Stimulated activated CD8-positive, alpha-beta memory T cell treated with anti-CD3 and anti-CD28 coated beads, Interleukin-7, amount 100 ng/mL, for 1 hour (primary cell): ENCODE measurements at places on chromosomes 1 and 21.

GRCh38 chr1:66489151-66489550, 44.8 kb upstream of the SGIP1 start:
- no peak for DNase-seq

DNA sequence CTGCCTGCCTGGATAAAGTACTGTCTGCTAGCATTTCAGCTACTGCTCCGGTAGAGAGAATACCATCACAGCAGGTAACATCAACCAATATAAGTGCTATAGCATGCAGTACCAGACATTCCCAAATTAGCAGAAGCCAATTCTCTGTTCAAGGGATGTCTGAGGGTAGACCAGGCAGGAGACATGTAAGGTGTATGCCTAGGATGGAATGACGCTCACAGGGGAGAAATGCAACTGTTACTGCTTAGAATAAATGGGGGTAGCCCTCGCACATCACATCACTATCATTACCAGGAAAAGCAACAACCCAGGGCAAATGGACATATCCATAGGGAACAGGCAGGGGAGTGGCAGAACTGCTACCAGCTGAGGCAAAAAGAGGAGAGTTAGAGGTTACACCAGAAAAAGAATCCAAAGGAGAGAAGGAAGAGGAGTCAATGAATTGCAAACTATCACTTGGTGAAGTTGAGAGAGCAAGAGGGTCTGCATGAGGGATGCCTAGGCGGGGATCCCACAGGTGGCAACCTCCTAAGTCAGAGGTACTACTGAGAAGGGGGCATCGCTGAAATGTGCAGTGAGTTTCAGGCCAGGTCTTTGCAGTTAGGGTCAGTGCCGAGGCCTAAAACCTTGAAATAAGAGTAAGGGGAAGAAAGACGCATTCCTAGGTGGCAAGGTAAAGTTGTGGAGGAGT, 1.1 kb downstream of the UBE2Q1 start:
- no peak for DNase-seq

DNA sequence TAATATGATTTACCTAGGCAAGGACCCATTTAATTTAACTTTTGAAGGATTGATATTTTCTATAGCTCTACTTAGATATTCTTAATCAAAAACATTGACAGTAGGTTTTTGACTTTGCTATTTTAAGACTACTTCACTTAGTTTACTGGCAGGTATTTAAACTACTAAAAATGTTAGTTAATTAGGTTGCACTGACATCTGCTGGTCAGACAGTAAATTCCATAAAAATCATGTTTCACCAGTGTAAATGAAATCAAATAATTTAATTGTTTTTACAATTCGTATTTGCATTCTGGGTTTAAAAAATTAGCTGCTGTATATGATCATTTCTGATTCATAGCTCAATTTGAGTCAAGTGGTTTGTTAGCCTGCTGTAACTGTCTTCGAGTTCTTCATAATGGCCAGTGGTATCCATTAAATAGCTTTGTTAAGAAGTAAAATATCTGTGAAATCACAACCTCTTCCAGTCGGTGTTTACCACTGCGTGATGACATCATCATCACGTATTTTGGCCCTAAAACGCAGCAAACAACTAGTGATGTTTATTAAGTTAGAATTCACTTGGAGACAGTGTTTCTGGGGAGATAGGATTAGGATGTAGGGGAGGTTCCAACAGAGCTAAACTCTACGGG, 26.2 kb downstream of the EXTL2 start:
- DNase-seq: no peak

DNA sequence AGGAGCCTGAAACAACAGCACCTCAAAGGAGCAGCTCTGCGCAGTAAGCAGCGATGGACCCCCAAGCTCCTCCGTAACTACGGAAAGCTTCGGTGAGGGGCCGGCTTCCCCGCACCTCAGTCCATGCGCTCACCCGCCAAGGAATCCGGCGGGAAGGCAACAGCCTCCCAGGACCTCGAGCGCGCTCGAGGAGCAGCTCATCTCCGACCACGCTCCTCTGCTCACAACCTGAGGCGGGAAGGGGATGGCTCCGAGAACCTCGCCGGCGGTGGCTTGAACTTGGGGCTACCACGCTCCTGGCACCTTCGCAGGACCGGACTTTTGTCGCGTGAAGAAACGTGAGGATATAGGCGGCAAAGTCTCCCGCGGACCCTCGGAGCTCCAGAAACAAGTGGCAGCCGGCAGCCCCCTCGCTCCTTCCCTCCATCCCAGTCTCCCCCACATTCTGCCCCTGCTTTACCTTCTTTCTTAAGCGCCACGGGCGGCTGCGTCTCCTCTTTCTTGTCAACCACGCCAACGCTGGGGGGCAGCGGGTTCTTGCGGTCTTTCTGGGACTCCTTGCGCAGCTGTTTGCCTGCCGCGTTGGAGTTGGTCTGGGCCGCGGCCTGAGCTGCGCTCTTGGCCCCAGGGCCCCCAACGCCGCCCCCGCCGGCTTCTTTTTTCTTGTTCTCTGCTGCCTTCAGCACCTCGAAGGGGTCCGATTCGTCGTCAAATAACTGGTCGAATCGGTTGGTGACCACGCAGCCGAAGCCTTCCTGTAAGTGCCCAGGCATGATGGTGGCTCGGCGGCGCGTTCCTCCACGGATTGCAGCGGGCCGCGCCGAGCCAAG, 459 bp downstream of the SERBP1 start:
- DNase-seq: no peak

GRCh38 chr1:82059959-82060358, 259.2 kb downstream of the ADGRL2 start:
- DNase-seq: no peak

GRCh38 chr1:239053279-239053678, 333.1 kb upstream of the CHRM3 start:
- no peak for DNase-seq

DNA sequence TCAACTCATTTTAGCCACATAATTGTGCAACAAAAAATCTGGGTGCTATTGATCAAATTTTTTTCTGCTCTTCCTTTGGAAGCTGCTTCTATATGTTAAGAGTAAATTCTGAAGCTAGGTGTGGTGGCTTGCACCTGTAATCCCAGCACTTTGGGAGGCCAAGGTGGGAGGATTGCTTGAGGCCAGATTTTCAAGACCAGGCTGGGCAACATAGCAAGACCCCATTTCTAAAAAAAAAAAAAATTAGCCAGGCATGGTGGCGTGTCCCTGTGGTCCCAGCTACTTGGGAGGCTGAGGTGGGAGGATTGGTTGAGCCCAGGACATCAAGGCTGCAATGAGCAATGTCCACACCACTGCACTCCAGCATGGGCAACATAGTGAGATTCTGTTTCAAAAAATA, 24.3 kb upstream of the RSBN1 start:
- no peak for DNase-seq

- no peak for DNase-seq
Observed at GRCh38 chr1:231122143-231122542, 39.7 kb upstream of the TRIM67 start.

DNA sequence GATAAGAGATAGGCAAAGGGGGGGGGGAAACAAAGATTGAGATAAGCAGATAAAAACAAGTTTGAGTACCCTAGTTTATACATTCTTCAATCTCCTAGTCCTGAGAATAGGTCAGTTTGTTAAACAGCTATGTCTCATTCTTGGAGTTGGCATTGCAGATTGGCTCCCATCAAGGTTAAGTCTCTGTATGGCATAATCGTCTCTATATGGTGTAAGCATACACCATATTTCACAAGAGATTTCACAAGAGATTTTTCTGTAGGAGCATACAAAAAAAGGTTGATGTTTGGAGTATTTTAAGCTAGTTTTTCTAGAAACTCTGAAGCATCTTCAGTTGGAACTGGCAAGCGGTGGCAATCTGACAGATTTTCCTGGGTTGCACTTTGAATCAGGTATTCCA, 35.8 kb downstream of the NCAM2 start:
- no peak for DNase-seq

GRCh38 chr21:38081708-38082107, 165.5 kb upstream of the KCNJ6 start:
- no peak for DNase-seq

DNA sequence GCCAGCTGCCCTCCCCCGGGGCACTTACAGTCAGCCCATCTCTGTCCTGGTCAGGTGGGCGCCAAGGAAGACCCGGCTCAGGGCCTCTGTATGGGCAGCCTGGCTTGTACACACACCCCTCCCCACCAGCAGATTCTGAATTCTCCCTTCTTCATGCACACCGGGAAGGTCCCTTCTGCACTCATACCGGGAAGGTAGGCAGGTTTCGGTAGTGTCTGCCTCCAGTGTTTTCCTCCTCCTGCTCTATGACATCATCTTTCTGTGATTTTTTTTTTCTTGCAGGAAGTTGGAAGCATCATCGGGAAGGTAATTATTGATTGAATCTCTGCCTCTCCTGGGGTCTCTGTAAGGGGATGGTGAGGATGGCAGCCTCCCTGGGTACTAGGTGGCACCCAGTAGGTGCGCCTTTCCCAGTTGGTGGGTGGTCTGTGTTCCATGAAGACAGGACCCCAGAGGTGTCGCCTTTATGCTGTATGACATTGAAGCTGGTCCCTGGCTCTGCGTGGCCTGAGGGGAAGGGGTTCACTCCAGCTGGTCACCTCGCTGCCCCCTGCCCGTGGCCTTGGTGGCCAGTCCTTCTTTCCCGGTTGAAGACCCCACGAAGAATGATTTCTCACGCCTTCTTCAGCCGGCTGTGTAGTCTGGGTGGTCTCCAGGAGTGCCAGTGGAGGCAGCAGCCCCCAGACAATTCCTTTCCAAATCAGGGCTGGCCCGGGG, 82.1 kb upstream of the COL6A1 start:
- DNase-seq: no peak

DNA sequence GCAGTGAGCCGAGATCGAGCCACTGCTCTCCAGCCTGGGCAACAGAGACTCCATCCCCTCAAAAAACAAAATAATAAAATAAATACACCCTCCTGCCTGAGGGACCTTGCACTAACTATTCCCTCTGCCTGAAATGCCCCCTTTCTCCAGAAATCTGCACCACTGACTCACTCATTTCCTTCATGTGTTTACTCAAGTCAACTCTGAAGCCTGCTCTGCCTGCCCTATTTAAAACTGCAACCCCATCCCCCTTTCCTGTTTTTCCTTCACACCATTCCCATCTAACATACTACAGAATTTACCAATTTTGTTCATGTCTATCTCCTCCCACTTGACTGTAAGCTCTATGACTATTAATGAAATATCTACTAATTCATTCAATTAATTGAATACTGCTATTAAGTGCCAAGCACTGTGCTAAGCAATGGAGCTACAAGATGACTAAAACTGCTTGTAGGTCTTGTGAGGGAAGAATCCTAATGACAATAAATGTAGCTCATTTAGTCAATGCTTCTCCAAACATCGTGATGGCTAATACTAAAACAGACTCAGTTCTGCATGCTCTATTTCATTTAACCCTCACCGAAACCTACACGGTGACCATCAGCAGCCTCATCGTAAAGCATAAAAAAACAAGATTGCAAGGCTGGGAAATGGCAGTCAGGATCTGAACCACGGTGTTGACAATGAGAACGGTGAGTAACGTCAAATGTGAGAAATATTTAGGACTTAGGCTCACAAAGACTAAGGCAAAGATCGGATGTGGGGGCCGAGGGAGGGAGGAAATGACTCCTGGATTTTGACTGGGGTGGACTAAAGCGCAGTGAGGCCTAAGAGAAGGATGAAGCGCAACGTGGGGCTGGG, 749 bp upstream of the TMEM39B start:
- no peak for DNase-seq

DNA sequence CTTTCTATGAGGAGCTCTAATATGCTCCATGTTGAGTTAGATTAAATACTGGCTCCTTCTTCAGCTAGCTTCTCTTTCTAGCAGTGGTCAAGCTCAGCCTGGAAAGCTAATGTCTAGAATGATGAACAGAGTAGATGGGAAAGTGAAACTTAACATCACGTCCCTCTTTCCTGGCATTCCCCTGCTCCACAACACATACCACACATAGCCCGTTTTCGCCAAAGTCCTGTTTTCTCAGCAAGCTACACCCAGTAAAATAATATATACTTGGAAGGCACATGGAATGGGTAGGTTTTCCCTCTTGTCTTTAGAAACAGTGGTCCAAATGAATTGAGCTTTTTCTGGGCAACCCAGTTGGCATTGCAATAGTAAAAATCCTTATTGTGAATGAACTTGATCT, 3.8 kb downstream of the KRTAP27-1 start:
- no peak for DNase-seq

DNA sequence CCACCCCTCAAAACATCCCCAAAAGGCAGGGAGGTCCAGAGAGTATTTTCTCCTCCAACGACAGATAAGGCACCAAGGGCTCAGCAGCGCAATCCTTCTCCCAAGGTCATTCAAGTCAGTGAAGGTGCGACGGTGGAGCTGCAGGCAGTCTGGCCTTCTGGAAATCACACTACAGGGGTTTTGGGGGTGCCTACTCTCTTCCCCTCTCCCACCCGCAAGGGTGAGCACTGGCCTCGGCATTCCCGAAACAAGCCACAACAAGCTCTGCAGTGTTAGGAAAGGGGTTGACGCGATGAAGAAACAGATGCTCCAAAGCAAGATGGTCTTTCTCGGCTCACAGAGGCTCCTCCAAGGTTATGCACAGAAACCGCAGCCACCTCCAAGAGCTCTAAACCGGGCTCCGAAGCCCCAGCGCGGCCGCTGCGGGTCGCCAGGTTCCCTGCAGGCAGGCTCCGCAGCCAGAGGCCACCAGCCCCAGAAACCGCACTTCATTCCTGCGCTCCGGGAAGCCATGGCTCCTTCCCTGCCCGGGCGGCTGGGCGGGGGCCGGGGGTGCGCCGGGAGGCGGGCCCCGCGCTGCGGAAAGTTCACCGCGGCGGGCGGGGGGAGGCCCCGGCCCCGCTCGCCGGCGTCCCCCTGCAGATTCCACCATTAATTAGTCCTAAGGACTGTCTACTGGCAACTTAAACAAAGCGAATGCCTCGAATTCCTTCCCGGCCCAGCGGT, 1.1 kb downstream of the LUZP1 start:
- no peak for DNase-seq

GRCh38 chr1:145729196-145729595, 9.9 kb downstream of the CD160 start:
- no peak for DNase-seq

DNA sequence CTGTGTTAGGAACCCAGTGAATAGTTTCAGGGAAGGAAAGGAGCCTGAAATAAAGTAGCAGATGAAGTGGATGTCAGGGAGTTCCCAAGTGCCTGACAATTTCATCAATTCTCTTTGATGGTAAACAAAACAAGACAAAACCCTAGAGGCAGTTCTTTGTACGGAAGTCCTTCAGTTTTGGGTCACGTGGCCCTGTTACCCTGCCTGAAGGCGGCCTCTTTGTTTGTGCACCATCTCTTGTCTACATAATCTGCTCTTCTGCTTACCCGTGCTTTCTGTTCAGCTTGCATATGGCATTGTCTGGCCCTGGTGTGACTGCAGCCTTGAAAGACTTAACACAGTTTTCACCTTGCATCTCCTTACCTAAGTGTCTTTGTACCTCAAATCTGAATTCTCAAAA, 166.7 kb upstream of the DUSP10 start:
- DNase-seq: no peak

GRCh38 chr1:213119794-213120193, 68.8 kb downstream of the RPS6KC1 start:
- no peak for DNase-seq

GRCh38 chr1:59013276-59013927, 229.6 kb upstream of the JUN start:
- DNase-seq: no peak

- DNase-seq: no peak
Observed at GRCh38 chr1:244164511-244164890, 113.4 kb downstream of the ZBTB18 start.
